A549 treated with RU486 at 1 μM for 4 hours (cell line): ENCODE measurements at places on chromosomes 2 and 18. TPM values are rescaled to one million over a fixed set of nuclear protein-coding genes. Genes with fewer than 3 reads are reported as not detected.

Gene KIAA2012
- total RNA-seq: not detected in 5 replicates

Gene RRM2
- 185 to 280 TPM (median 213 TPM) in 5 replicates for total RNA-seq

Gene CELF4
- total RNA-seq: not detected in 5 replicates

Gene FIGLA
- not detected in 5 replicates for total RNA-seq

Gene ANO7
- 1.7 to 2.7 TPM (median 1.9 TPM) in 5 replicates for total RNA-seq

Gene UBE2F
- total RNA-seq: 45.4 to 56.4 TPM (median 48.0 TPM) in 5 replicates
